ENCODE measurements at places on chromosomes 7 and 10. TPM values are rescaled to one million over a fixed set of nuclear protein-coding genes. Genes with fewer than 3 reads are reported as not detected.

DNA sequence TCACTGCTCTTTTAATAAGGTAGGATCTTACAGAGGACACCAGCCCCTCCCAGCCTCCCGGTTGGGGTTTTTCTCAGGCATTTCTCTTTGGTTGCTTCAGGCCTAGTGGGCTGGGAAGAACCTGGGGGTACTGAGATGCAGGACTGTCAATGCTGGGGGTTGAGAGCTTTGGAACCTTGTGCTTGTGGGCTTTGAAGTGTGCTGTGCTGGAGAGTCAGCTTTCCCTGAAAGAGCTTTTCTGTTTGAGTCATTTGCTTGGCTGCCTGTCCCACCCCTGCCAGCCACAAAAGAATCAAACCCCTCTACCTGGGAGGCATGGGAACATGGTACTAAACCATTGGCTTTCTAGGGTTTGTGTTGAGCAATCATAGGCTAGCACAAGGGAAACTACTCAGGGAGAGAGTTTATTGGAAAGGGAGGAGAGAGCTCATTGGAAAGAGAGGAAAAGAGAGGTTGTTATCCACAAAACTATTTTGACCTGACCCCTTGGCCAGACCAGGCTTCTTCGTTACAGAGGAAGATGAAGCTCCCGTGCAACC, 1.4 kb downstream of the SCD start:
- no peak for DNase-seq

FIS1 gene
- 151 TPM for total RNA-seq

PLAC9 gene
- total RNA-seq = 0.40 TPM

LDB1 gene
- 31.4 TPM for total RNA-seq

Measured in lung microvascular endothelial cell (primary cell).